ENCODE measurements at places on chromosomes 6 and 20.

GRCh38 chr6:41579088-41579610 is 33.0 kb downstream of the FOXP4 start:
- no peak for DNase-seq

DNA sequence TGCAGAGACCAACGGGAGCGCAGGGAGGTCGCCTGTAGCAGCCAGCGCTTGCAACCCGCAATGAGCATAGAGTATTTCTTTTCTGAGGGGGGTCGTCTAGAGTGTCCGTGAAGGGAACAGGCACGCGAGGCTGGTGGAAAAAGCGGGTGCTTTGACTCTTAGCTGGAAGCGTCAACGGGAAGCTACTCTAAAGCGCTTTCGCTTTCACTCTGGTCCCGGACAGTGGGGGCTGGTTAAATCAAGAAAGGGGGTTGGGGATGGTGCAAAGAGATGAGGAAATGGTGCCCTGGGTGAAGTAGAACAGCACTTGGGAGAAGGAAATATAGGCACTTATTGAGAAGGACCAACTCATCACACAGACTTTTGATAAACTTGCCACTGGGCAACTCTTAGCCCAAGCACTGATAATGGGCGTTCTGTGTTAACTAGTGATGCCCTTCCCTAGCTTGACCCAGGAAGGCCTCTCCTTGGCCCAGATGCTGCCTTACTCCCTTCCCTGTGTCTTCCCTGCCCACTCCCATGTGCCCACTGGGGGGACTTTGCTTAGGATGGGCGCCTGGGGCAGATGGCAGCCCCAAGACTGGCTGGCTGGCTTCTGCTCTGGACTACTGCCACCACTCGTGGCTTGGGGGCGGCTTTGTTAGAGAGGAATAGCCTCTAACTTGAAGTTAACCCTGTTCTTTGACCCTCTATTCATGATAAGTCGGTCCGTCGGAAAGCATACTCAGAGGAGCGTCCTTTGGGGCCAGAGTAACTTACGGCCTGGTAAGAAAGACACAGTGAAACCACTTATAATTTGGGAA is 585 bp downstream of the PSMB9 start:
- DNase-seq = no peak

DNA sequence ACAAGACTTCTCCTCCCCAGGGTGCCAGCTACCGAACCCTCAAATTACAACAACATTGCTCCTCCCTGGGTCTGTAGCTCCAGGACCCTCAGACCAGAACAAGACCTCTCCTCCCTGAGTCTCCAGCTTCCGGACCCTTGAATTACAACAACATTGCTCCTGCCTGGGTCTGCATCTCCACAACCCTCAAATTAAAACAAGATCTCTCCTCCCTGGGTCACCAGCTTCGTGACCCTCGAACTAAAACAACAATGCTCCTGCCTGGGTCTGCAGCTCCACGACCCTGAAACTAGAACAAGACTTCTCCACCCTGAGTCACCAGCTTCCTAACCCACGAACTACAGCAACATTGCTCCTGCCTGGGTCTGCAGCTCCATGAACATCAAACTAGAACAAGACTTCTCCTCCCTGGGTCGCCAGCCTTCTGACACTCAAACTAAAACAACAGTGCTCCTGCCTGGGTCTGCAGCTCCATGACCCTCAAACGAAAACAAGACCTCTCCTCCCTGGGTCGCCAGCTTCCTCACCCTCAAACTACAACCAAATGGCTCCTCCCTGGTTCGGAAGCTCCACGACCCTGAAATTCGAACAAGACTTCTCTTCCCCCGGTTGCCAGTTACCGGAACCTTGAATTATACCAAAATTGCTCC is 324.5 kb downstream of the PREX1 start:
- no peak for DNase-seq

- DNase-seq = peak; percentile 66
These were observed 91.9 kb upstream of the SIRPA start for GRCh38 chr20:1803061-1803931.

DNA sequence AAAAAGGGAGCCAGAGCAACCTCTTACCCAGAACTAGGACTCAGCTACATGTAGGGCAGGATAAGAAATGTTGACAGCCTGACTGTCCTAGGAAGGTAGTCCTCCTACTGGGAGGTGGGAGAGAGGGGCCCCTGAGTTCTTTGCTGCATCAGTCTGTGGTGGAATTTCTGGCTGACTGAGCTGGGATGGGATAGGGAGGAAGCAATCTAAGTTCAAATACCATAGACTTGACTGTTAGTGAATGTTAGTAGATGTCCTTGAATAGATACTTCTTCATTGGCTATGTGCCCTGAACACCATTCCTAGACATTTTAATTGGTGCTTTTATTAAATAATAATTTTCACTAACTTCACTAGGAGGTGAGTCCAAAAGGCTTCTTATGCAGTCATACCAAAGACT is 1343.6 kb upstream of the CITED2 start:
- no peak for DNase-seq

- DNase-seq = no peak
These were observed 17.0 kb downstream of the CDS2 start for GRCh38 chr20:5143851-5144250.

DNA sequence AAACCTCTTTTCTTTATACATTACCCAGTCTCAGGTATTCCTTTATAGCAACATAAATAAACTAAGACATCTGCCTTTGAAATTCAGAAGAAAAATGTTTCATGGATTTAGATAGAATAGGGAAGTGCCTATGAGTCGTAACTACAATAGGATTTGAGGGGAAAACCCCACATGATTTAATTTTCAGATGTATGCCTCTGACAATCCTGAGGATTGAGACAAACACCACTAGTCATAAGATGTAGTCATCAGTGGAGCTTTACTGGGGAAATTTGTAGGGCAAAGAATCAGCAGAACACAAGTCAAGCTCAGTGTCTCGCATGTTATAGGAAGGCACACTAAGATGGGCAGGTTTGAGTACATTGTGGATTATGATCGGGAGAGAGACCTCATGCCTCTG is 566.4 kb downstream of the BMP2 start:
- DNase-seq = no peak

DNA sequence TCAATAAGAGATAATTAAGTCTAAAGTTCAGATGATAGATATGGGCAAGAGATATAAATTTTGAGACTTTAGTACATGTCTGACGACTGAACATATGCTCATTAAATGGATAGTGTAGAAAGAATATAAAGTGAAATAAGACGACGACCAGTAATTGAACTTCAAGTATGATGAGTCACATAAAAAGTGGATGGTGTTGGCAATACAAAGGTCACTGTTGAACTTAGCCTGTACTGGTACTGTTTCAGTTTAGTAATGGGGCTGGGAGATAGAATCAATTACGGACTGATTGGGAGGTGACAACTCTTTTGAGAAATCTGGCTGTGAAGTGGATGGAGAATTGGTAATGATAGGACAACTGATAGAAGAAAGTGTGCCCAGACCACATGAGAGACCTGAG is 68.1 kb downstream of the IBTK start:
- no peak for DNase-seq

- DNase-seq = no peak
These were observed 61.7 kb downstream of the ESF1 start for GRCh38 chr20:13723011-13723410.

- no peak for DNase-seq
These were observed 35.4 kb upstream of the PIM1 start for GRCh38 chr6:37134396-37135191.

GRCh38 chr6:20366082-20366830 is 35.4 kb upstream of the E2F3 start:
- no peak for DNase-seq
